ENCODE measurements at places on chromosomes 3 and 15.

DNA sequence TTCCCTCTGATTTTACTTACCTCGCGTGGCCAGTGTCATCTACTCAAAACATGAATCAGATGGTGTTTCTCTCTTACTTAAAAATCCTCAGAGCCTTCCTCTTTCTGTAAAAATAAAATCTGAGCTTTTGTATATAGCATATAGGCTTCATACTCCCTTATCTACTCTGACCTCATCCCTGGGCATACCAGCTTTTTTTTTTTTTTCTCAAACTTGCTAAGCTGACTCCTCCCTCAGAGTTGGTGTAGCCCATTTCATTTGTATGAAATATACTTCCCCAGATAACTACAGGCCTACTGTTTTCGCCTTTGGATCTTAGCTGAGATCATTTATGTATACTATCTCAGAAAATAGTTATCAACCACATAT lies 648.9 kb upstream of the ALCAM start:
- DNase-seq = no peak

DNA sequence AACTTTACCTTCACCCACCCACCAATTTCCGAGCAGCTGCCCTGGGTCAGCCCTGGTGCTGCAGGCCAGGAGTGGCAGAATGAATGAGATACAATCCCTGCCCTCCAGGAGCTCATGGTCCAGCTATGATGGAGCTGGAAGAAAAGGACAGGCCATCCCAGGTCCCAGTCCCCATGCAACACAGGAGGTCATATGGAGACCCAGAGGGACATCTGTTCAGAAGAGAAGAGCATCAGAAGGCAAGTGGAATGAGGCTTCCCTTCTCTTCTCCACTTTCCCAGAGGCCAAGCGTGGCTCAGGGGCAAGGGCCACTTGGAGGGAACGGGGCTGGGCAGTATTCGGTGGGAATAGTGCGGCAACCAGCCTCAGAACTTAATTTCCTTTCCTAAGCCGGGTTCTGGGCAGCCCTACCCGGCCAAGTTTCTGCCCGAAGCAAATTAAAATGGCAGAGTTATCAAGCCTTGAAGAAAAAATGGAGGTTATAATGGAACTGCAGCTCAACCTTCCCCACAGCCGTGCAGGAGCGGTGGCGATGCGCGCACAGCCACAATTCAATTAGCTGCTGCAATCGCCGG lies 35.9 kb downstream of the TLE3 start:
- no peak for DNase-seq

DNA sequence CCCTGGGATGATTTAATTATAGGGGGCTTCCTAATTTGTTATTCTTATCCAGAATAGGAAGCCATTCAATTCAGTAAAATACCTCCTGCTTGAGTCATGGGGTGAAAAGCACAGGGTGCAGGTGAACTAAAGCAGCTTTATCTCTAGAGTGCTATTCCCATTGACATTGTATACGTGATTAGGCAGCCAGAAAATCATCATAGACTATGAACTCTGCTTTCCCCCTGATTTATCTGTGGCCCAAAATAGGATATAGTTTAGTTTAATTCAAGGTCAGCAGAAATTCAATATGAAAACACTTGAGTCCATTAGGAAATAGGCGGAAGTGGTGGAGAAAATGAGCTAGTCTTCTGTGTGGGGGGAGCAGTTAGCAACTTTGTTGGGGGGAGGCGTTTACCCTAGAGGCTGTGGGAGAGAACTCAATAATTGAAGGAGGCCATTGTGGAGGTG lies 18.2 kb upstream of the PRKCI start:
- no peak for DNase-seq

- no peak for DNase-seq
Observed at GRCh38 chr3:194739498-194740284, 54.0 kb downstream of the FAM43A start.

DNA sequence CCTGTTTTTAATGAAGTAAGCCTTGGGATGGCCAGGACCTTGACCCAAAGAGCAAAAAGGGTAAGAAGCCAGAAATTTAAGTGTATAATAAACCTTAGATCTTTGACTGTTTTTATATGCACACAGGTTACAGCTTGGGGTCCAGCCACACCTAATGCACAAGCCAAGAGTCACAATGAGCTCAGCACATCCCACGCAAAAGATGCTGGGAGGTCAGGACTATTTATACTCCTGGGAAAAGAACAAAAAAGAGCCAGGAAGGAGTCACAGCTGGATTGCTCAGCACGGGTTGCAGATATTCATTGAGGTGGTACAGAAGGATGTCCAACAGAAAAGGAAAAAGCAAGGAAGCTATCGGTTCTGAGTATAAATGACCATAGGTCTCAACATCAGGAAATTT lies 536.3 kb downstream of the NTRK3 start:
- DNase-seq = no peak

GRCh38 chr3:157652366-157652765 lies 149.2 kb upstream of the VEPH1 start:
- DNase-seq = no peak

DNA sequence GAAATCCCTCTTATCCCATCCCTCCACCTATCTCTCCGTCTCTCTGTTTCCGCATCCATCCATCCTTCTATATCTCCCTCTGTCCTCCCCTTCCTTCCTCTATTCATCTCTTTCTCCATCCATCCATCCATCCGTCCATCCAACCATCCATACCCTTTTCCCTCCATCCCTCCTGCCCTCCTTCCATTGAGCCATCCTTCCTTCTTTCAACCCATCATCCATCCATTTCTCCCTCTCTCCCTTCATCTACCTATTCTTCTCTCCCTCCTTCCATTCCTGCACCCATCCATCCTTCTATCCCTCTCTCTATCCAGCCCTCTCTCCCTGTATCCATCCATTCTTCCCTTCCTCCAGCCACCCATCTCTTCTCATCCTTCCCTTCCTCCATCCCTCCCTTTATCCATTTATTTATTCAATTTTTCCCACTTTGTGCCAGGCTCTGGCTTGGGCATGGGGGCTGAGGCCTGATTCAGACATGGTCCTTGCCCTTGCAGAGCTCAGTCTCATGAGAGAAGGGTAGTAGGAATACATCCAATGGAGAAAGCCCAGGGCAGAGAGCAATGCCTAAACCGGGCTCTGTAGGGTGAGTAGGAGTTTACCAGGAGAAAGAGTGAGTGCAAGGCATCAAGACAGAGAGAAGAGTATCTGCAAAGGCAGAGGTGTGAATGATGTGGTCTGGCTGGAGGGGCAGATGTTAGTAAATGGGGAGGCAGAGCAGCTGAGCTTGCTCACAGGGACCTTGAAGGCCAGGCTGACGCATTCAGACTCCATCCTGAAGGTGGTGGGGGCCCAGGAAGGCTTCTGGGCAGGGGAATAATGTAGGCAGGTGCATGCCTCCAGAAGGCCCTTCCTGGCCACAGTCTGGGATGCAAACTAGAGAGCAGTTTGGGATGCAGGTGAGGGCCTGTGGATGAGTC lies 19.5 kb upstream of the FBLN2 start:
- no peak for DNase-seq

- peak; percentile 11 for DNase-seq
Observed at GRCh38 chr3:106206146-106206545, 337.3 kb upstream of the CBLB start.

Measured in GM10248 (cell line).